ENCODE measurements at places on chromosomes 2 and 18. TPM values are rescaled to one million over a fixed set of nuclear protein-coding genes. Genes with fewer than 3 reads are reported as not detected.

DNA sequence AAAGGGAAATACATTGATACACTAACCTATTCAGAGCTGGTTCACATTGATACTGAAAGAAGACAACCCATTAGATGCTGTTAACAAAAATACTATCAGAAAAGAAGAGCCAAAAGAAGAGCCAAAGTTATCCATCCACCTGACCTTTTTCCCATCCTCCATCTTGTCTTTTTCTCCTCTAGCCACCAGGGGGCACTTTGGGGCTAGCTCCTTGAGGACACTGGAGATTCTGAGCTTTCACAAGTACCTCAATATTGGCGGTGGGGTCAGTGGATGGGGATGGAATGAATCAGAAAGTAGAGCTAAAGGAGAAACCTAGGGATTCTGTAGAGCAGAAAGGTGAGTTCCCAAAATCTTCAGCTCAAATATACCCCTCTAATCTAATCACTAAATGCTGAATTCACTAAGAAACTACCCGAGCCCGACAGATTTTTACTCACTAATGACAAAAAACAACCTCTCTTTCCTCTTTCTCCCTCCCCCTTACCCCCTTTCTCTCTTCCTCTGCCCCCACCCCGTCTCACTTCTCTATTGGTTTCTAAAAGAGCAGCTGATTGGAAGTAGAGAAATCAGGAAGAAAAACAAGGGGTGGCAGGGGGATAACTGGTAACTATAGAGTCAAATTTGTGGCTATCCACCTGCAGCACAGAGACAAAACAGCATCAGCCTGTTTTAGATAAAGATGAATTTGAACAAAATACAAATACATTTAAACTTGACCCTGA, 203.3 kb downstream of the TCF4 start:
- DNase-seq = no peak

DNA sequence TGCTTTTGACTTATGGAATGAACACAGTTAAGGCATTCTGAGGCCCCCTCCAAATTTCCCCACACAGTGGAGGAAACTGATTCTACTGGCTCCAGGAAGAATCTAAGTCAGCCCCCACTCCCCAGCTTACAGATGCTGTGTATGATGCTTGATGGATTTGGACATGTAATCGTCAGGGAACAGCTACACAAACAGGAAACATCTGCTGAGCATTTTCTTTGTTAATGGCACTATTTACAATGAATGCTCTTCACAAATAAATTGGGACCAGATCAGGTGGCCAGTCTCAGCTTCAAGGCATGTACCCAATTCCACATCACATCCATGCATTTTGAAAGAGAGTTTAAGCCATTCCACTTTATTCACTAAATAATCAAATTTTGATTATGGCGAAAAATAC, 562.3 kb downstream of the SOX11 start:
- DNase-seq = no peak

- no peak for DNase-seq
These were observed 199.0 kb upstream of the DCC start for GRCh38 chr18:52140986-52141385.

DNA sequence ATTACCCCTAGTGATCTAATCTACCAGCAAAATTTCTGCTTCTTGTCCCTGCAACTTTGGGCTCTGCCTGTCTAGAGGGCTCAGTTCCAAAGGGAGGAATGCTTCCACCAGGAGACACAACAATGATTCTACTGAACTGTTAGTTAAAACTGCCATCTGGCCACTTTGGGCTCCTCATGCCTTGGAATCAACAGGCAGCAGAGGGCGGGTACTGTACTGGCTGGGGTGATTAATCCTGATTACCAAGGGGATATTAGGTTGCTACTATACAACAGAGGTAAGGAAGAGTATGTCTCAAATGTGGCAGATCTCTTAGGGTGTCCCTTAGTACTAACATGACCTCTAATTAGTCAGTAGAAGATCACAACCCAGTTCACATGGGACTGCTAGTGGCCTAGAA, 21.4 kb downstream of the HADHA start:
- DNase-seq = no peak

DNA sequence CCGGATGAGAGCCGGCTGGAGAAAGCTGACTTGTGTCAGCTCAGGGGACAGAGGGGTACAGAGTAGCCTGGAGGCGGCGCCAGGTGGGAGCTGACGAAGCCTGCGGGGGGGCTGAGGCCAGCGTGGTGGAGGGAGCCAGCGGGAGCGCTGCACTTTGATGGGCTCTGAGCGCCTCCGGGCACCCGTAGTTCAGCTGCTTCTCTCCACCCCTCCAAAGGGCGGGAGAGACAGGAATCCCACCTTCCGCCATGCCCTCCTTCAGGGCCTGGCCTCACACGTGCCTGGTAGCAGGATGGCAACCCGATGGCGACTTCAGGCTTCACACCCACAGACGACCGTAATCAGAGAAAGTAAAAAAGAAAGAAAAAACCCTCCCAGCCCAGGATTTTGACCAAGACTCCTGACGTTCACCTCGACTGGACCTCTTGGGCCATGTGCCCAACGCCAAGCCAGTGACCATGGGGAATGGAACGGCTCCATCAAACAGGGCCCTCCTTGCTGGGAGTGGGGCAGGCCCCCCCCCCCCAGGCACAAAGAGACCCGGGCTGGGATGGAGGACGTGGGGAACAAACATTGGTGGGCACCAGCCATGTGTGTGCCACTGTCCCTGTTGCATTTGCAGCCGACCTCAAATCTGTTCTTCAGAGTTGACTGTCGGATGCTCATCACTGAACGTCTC, 60.7 kb upstream of the ASAP2 start:
- no peak for DNase-seq

DNA sequence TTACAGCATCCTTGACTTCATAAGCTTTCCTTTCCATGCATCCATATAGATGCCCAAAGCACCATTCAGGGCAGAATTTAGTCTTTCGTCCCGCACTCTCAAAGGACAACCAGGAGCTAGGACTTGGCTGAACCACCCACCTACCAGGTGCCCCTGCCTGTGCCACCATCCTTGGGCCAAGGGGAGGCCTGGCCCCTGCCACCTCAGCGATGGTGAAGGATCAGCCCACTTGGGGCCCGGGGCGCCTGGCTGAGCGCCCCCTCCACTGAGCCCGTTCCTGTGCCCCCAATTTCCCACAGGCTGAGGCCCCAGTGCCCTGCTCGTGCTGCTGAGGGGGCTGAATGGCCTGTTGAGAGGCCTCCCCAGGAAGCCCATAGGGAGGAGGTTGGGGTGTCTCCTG, 33.3 kb upstream of the ALPP start:
- DNase-seq = no peak

DNA sequence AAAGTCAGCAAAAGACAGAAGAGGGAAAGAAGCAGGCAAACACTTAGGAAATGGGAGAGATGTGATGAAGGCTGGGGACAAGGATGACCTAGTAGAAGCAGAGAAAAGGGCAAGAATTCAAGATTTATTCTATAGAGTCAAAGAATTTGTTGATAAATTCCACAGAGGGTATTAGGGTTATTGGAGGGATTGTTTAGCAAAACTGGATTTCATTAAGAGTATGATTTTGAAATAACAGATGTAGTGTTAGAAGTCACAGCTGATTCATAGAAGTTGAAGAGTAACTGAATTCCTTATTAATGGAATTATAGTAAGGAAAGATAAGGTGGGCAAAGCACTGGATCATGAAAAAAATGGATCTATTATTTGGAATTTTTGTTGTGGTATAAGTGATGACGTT, 48.6 kb downstream of the CEP192 start:
- DNase-seq = no peak

DNA sequence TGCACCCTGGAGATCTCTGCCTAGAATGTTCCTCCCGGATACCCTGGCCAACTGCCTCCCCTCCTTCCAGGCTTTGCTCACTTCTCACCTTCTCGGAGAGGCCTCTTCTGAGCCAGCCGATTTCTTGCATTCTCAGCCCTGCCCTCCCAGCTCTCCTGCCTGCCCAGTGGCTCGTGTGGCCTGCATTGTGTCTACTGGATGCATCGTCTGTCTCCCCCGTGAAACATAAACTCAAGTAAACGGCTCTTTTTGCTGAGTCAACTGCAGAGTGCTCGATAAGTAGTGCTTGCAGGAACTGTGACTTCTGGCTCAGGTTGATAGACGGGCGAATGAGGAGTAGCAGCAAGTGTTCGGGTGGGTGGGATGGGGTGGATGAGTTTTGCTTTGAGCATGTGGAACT, 112.5 kb upstream of the ODC1 start:
- DNase-seq = no peak

DNA sequence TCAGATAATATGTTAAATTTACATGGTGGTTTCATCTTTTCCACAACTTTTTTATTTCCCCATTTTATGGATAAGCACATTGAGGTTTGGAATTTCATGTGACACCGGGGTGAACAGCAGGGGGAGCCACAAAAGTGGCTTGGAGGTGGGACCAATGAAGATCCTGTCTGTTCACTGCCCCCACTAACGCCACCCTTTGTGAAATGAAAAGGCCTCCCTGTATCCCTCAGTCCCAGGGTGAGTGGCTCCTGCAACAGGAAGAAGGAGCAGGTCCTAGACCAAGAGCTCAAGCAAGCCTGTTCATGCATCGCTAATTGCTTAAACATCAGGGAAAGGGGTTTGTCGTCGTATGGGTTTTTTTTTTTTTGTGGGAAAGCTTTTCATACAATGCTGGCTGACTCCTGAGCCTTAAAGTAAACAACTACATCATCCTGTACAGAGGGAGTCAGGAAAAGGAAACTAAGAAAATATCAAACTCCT, 267.8 kb upstream of the EPAS1 start:
- DNase-seq = no peak

DNA sequence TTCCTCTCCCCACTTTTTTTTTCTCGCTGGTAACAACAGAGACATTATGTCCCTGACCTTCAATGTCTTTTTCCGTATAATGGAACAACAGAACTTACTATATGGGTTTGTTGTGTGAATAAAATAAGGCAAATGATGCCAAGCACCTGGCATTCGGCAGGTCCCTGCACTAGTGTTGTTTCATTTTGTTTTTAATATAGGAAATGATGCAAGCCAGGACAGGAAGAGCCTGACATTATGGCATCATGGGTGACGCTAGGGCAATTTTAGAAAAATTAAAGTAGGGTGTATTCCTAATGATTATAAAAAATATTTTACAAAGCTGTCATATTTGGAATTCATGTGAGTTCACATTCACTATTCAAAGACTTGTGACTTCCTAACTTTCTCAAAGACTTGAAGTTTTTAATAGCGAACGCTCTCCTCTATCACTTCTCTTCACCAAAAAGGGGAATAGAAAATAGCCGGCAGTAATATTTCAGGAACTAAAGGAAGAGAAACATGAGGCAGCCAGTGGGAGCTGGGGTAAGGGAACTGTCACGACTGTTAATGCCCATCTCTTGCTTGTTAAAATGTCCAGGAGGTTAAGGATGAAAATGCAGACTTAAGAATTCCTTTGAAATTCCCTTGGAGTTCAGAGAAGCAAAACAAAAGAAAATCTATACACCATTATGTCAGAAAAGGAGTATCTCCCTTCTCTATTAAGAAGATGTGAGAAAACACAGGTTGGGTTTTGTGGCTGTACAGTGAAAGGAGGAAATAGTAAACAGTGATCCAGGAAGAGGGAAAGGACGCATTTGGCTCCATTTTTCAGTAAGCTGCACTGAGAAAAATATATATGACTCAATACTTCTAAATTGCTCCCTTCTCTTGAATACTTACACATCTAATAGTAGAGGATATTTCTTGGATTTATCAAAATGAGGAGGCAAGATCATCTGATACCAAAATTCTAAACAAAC, 60.2 kb downstream of the DPP4 start:
- DNase-seq = no peak

DNA sequence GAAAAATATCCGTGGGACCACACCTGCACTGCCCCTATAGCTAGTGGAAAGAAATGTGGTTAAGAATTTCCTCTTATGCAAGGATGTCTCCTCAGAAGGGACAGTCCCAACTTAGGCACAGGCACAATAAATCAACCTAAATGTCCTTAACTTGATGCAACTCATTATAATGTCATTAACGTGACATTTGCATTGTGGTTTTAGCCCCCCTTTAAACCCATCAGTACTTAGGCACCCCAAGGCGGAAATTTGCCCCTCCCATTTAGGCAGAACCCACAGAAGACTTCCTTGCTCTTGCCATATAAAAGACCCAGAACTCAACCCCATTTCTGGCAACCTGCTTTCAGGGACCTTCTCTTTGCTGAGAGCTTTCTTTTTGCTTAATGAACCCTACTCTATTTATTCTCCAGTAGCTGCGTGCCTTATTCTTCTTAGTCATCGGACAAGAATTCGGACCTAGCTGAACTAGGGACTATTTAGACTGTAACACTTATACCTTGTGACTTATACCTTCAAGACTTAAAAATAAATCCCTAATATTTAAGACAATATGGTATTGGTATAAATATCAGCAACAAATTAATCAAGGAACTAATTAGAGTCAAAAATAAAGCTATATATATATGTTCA, 1281.6 kb upstream of the TMEFF2 start:
- DNase-seq = no peak

GRCh38 chr18:79429381-79429780, 33.7 kb downstream of the NFATC1 start:
- no peak for DNase-seq

Gene UGT1A5
- total RNA-seq = 6.4 TPM

Gene GLI2
- total RNA-seq = 2.7 TPM

Gene GPR55
- total RNA-seq = 0.80 TPM

Gene CLIP4
- total RNA-seq = 39.7 TPM

Gene MATN3
- not detected for total RNA-seq

Gene TMEM247
- total RNA-seq = not detected

Gene CFAP221
- not detected for total RNA-seq

Data from esophagus squamous epithelium (tissue), 5 donors.